ENCODE measurements at places on chromosomes 2 and 18. TPM values are rescaled to one million over a fixed set of nuclear protein-coding genes. Genes with fewer than 3 reads are reported as not detected.

CYS1 gene
- 2.0 TPM for total RNA-seq

RIT2 gene
- not detected for total RNA-seq

LAMA3 gene
- total RNA-seq, result 19.1 TPM

REG1B gene
- not detected for total RNA-seq

TSPYL6 gene
- total RNA-seq, result not detected

MERTK gene
- total RNA-seq, result 0.14 TPM

TEX44 gene
- total RNA-seq, result not detected

IL36A gene
- not detected for total RNA-seq

CERKL gene
- not detected for total RNA-seq

RAB17 gene
- 0.28 TPM for total RNA-seq

CYTIP gene
- total RNA-seq, result not detected

SRBD1 gene
- total RNA-seq, result 18.1 TPM

CHRNG gene
- total RNA-seq, result not detected

KATNAL2 gene
- total RNA-seq, result 3.6 TPM

TUBA4B gene
- not detected for total RNA-seq

GREB1L gene
- not detected for total RNA-seq

COMMD1 gene
- total RNA-seq, result 41.5 TPM

RANBP2 gene
- 63.2 TPM for total RNA-seq

PAX8 gene
- 0.14 TPM for total RNA-seq

TMEM247 gene
- total RNA-seq, result not detected

GKN2 gene
- total RNA-seq, result not detected

RAMP1 gene
- total RNA-seq, result 10.5 TPM

DSG1 gene
- total RNA-seq, result not detected

TBR1 gene
- not detected for total RNA-seq

STEAP3 gene
- 18.2 TPM for total RNA-seq
